Suppressor macrophage treated with lipopolysaccharide for 1 hour (primary cell): ENCODE measurements at places on chromosomes 6 and 20.

DNA sequence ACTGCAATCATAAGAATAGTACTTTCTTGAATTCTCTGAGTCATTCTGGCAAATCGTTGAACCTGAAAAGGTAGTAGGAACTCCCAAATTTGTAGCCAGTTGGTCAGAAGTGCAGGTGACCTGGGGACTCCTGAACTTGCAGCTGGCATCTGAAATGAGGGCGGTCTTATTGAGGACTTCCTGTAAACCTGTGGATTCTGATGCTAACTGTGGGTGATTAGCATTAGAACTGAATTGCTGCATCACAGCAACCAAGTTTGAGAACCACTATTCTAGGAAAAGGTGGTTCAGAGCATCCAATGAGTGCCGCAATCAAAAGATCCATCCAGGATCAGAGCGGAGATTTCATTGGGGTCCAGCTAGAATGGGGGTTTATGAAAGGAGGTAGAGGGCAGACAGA, 50.2 kb upstream of the UTRN start:
- no peak for DNase-seq

- DNase-seq = no peak
Observed at GRCh38 chr20:6994452-6994851, 227.0 kb downstream of the BMP2 start.

DNA sequence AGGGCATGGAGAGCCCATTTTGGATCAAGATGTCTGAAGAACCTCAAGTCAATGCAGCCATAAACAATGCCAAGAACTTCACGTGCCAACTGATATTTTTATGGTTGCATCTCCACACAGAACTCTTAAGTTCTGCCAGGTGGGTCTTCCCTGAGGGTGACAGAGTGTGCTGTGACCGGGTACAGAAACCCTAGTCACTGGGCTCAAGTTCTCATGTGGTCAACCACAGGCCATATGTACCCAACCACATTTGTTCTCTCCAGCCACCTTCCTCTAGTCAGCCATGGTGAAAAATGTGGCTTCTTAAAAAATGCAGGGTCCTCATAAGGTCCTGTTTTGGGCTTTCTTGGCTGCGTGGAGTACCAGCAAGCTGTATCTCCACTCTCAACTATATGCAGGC, 48.9 kb downstream of the CLIC5 start:
- no peak for DNase-seq

DNA sequence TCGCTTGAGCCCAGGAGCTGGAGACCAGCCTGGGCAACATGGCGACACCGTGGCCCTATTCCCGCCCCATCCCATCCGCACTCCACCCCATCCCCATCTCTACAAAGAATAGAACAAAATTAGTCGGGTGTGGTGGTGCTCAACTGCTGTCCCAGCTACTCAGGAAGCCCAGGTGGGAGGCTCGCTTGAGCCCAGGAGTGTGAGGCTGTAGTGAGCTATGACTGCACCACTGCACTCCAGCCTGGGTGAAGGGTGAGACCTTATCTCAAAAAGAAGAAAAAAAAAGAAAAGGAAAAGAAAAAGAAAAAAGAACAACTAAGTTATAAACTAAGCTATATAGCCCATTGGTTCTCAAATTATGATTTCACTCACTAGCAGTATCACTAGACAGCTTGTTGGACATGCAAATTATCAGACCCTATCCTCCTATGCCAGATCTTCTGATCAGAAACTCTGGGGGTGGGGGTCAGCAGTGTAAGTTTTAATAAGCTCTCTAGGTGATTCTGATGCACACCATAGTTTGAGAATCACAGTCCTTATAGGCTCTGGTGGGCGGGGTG, 491 bp upstream of the ITCH start:
- DNase-seq = no peak

DNA sequence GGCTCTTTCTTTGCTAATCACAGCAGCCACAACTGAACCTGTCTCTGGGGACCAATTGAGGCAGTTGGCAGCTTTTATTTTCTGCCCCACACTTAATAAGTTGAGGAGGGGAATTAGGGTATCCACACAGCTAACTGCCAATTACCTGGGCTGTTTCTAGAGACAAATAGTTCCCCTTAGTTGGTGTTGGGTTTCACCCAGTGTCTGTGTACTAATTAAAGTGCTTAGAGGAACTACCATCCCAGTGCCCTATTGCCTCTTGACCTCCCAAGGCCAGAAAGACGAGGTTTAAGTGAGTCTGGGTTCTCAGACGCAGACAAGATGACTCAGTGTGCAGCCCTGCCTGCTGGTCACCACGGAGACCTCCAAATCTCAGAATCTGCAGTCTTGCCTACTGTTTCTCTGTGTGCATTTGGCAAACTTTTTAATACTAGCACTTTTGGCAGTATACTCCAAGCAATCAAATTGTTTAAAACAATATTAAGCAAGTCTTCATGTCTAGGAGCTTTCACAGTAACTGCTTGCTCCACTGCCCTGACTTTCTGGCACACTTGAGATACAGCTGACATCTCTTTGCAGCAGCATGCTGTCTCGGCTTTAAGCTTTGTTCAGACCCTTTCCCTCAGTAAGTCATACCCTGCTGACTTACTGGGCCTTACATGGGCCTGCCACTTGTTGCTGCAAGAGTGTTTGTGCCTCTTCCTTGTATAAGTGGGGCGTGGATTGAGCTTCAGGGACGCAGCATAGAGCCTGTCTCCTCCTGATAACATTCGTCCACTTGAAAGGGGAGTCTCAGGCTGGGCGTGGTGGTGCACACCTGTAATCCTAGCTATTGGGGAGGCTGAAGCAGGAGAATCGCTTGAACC, 31.9 kb downstream of the STK35 start:
- DNase-seq = peak; percentile 41
